Activated CD4-positive, alpha-beta T cell treated with anti-CD3 and anti-CD28 coated beads for 36 hours (primary cell): ENCODE measurements at places on chromosomes 3 and 15.

DNA sequence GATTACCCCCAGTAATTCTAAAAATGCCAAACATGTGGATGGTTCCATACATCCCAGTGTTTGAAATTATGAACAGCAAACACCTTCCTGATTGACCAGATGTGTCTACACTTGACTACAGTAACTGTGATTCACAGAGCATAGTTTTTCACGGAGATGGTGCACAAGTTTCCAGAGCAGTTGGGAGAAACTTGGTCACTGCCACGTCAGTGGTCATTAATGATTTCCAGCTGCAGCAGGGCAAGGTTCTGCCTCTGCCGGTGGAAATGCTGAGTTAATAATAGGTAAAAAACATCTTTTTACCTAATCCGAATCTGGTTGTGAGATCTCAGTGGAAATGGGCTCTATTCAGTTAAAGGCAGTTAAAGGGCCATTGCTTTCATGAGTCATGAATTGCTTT lies 154.1 kb upstream of the FEZF2 start:
- DNase-seq: no peak

- no peak for DNase-seq
These were observed 20.1 kb upstream of the MAGEF1 start for GRCh38 chr3:184731786-184732537.

- no peak for DNase-seq
These were observed 233.2 kb downstream of the FGF12 start for GRCh38 chr3:192494174-192494573.

- DNase-seq: peak; percentile 67
These were observed 15.6 kb upstream of the MAGEF1 start for GRCh38 chr3:184727357-184728009.

- no peak for DNase-seq
These were observed 78.6 kb upstream of the ROBO2 start for GRCh38 chr3:76961284-76961683.

GRCh38 chr3:148106062-148106461 lies 591.6 kb upstream of the AGTR1 start:
- no peak for DNase-seq

DNA sequence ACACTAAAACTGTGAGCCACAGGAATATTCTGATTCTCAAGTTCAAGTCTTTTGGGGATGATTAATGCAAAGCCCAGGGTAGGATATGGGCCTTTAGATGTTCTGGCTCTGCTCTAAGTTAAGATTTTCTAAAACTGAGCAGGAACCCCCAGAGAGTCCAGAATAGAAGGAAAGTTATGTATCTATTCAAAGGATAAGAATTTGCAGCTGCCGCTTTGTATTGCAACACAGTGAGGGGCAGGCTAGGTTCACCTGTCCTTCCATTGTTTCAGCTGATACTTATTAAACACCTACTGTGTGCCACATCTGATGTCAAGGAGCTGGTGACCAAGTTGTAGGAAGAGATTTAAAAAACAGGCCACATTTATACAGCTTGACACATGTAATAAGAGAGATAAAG lies 290.4 kb downstream of the MAGI1 start:
- DNase-seq: no peak

GRCh38 chr3:48835650-48836366 lies 11.9 kb downstream of the PRKAR2A start:
- no peak for DNase-seq

- DNase-seq: no peak
These were observed 15.5 kb downstream of the BMF start for GRCh38 chr15:40092979-40093869.
